ENCODE measurements at places on chromosomes 1 and 21.

- no peak for DNase-seq
Measured at GRCh38 chr1:224651188-224651587, 35.1 kb downstream of the CNIH3 start.

DNA sequence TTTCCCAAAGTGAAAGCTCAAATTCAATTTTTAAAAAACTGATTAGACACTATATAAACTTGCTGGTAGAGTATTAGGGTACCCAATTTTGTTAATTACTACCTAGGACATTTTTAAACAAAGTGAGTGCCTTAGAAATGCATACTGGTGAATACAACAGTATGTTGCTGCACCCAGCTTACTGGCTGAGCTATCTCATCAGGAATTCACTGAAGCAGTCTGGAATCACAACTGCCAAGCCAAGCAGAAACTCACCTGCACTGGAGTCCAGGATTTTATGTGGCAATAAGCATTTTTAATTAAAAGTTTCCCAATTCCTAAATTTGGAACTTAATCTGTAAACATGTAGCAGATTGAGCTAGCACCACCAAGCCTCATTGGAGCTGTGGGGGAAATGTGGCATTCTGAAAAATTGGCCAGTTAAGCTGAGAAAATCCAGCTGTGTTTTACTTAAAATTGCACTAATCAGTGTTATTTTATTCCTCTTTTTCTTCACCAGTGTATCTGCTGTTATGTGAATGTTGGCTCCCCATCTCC is 61.8 kb downstream of the CLEC20A start:
- DNase-seq: no peak

DNA sequence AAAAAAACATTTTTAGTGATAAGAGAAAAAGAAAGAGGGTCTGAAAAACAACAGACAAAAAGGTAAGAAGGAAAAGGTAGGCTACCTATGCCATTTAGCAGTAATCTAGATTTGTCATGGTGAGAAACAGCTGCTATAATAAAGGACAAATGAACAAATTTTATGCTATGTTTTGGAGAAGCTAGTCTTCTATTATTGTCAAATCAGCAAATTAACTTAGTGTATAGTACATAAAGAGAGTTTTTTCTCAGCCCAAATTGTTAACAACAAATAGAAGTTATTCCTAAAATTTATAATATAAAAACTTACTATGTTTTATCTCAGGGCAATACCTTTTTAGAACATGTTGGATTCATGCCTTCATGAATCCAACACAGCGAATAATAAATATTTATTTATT is 88.7 kb downstream of the KIFAP3 start:
- no peak for DNase-seq

GRCh38 chr1:207984831-207985572 is 74.1 kb upstream of the CD34 start:
- no peak for DNase-seq

- DNase-seq: no peak
Measured at GRCh38 chr1:43875331-43875730, 58.3 kb upstream of the ARTN start.

- no peak for DNase-seq
Measured at GRCh38 chr1:44339731-44340130, 15.3 kb downstream of the ERI3 start.

GRCh38 chr1:242019018-242019417 is 20.1 kb upstream of the MAP1LC3C start:
- DNase-seq: no peak

DNA sequence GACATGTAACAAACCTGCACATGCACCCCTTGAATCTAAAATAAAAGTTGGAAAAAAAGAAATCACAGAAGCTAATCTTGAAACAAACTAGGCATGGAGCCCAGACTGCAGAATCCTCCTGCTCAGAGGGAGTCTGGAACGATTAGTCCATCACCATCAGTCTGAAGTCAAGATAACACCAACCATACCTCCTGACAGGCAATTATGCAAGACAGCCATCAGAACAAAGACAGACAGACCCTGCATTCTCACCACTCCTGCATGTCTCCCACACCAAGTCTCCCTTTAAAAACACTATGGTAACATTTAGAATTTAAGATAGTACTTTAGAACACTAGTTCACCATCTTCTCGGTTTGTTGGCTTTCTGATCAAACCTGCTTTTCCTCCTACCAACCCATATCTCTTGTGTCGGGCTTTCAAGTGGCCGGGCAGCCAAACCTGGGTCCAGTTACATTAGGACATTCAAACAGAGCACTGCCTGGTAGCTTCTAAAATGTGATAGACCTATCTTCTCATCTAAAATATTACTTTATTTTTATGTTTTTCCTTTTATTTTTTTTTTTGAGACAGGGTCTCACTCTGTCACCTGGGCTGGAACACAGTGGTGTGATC is 10.1 kb downstream of the YARS1 start:
- no peak for DNase-seq

GRCh38 chr1:200075522-200075921 is 48.0 kb downstream of the NR5A2 start:
- DNase-seq: no peak

GRCh38 chr1:226094451-226094850 is 31.9 kb downstream of the H3-3A start:
- DNase-seq: no peak

GRCh38 chr1:7401814-7402547 is 369.1 kb upstream of the VAMP3 start:
- no peak for DNase-seq

GRCh38 chr1:221284028-221284427 is 404.8 kb downstream of the HLX start:
- DNase-seq: no peak

DNA sequence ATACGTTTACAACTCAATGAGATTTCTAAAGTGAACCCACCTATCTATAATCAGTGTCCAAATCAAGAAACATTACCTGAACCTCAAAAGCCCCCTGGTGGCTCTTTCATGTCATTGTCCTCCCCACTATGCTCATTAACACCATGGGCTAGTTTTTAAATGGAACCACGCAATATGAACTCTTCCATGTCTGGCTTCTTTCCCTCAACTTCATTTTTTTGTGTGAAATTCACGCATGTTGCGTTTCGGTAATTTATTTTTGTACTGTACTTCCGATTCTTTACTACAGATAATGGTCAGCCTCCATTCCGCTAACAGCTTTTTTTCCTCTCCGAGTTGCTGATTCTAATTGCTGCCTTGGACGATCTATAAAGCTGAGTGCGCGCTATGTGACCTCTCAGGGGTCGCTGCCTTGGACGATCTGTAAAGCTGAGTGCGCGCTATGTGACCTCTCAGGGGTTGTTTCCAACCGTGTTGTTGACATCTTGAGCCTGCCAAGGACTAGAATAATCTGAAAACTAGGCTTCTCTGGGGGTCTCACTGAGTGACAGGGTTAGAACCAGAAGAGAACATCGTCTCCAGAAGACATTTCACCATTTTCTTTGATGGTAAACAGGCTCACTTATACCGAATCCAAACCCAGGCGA is 1.1 kb upstream of the CACYBP start:
- peak; percentile 68 for DNase-seq

- no peak for DNase-seq
Measured at GRCh38 chr1:93347334-93347899, 1.7 kb downstream of the DR1 start.

GRCh38 chr1:228321435-228321834 is 85.2 kb downstream of the TRIM11 start:
- DNase-seq: no peak

DNA sequence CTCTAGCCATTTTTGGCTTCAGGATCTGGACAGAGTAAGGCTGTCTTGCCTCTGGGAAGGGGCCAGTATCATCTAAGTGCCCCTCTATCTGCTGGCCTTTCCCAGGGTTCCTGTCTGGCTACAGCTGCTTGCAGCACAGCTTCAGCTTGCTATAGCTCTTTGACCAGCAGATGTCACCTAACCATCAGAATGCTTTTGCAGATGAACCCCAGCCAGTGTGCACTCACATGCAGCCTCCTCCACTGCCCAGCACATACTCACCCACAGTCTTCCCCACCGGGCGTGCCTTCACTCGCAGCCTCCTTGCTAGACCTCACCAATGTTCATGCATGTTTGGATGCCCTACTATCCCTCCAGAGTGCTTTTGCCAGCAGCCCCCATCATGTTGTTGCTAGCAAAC is 769.0 kb downstream of the BRINP3 start:
- no peak for DNase-seq

- no peak for DNase-seq
Measured at GRCh38 chr1:12140016-12140415, 26.8 kb upstream of the TNFRSF1B start.

DNA sequence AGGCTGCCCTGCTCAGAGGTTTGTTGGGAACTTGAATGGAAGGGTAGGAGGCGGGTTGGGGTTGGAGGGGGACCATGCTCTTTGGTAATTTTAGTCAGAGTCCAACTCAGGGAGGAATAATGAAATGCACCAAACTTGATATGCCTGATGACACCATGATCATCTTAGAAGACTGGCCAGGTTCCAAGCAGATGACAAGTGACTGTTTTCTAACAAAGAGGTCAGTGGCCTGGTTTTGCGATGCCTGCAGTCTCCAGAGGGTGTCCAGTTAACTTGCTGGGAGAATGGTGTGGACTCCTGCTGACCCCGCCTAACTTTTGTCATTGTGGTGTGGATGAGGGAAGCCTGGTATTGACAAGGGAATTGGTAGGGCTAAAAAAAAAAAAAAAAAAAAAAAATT is 12.4 kb downstream of the VANGL1 start:
- DNase-seq: no peak

DNA sequence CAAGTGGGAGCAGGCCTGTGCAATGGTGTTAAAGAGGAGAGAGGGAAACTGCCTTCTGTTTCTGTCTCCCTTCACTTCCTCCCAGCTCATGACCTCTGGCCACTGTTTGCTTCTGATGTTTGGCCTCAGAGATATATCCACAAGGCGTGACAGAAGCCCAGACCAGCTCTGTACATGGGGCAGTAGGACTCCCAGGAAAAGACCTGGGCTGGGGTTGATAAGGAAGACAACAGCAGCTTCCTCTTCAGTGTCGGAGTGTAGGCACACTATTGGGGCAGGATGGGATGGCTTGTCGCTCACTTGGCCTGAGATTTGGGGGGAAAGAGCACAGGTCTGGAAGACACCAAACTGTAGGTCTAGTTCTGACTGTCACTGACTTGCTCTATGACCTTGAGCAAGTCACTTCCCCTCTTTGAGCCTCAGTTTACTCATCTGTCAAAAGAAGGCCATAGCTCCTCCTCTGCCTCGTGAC is 67.8 kb upstream of the KLHDC7A start:
- DNase-seq: no peak

GRCh38 chr1:63000508-63000907 is 216.6 kb downstream of the ATG4C start:
- no peak for DNase-seq

DNA sequence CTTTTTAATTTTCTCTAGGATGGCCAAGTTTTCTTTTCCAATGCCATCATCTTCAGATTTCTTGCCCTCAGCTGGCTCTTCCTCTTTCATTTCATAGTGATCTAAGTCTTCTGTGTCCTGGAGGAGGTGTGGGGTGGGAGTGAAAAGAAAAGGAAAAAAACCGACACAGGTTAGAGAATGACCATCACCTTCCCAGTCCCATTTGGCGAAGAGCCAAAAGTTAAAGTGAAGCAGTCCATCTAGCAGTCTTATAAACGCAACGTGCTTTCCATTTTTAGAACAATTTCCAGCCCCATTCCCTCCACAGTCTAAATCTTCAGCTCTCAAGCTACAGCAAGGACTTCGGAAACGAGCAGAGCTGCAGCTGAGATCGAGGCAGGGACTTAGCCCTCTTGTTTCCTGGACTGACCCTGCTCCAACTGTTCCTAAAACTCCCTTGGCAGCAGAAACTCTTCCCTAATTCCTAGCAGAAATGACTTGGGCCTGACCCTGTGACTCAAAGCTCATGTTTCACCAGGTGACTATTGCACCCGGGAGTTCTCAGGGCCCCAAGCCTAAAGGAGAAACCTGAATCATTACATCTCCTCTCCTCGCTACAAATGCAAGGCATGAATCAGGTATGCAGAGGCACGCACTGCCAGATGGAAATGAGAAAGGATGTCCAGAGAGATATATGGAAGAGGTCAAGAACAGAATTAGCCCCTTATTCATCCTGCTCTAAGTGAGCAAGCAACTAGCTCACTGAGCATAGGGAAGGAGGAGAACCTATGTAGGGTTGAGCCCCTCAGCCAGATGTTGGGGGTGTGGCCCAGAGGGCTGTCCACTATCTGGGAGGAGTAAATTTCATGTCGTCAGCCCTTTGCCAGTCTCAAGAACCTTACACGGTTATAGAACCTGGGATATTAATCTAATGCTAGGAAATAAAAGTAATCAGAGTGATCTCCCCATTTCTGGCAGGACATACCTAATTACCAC is 5.1 kb downstream of the UBE2Q1 start:
- no peak for DNase-seq

- no peak for DNase-seq
Measured at GRCh38 chr1:157000686-157001085, 44.9 kb downstream of the ARHGEF11 start.

DNA sequence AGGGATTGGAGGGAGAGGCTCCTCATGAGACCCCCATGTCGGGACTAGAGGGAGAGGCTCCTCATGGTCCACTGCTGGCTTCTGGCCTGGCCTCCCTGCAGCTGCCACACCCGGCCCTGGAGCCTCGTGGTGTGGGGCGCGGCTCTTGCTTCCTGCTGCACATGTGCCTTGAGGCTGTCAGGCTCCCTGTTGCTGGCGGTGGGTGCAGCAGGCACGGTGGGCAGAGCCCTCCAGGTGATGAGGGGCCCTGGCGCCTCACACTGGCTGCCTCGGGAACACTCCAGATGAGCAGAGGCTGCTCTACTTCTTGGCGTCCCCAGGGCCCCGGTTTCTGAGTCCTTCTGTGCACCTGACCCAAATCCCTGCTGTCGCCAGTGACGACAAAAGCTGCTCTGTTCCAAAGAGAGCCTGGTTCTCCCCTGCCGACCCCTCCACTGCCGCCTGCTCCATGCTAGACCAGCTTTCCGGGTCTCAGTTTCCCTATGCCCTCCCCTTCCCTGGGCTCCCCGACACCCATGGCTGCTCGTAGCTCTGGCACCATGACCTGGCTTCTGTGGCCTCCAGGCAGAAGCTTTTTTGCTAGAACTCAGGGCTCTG is 9.7 kb upstream of the ATAD3B start:
- no peak for DNase-seq

- no peak for DNase-seq
Measured at GRCh38 chr1:15730423-15730822, 5.6 kb upstream of the SLC25A34 start.

- DNase-seq: peak; percentile 15
Measured at GRCh38 chr1:109193653-109194590, 19.8 kb upstream of the SARS1 start.

DNA sequence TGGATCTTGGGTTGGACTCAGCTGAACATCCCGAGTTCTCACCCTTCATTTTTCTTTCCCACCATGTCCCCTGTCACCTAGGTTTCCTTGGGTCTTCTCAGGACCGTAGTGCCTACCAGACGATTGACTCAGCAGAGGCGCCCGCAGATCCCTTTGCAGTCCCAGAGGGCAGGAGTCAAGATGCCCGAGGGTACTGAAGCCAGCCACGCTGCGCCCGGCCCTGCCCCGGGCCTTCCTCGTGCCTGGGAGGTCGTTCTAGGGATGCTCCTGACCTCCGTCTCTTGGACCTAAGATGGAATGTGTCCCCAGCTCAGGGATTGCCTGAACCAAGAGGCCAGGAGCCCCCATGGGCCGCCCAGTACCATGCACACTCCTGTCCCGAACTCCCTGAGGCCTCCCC is 12.0 kb upstream of the C1orf167 start:
- DNase-seq: no peak

GRCh38 chr1:14519976-14520375 is 78.5 kb upstream of the KAZN start:
- DNase-seq: no peak

- no peak for DNase-seq
Measured at GRCh38 chr1:29719253-29719652, 482.9 kb downstream of the PTPRU start.
